Muscle of leg (tissue), 16 donors: ENCODE measurements at places on chromosomes 3 and 15. TPM values are rescaled to one million over a fixed set of nuclear protein-coding genes. Genes with fewer than 3 reads are reported as not detected.

- H3K27ac ChIP-seq = no peak overlapping the region
- no peak for DNase-seq
- H3K36me3 ChIP-seq = no peaks in the 10 kb centered on the region
Measured at GRCh38 chr3:42855547-42856380, 19.9 kb downstream of the CYP8B1 start.

GRCh38 chr15:61483599-61483998 is 254.5 kb upstream of the RORA start:
- H3K27ac ChIP-seq = no peak overlapping the region
- H3K4me3 ChIP-seq = no peak overlapping the region
- no peaks in the 10 kb centered on the region for H3K36me3 ChIP-seq

GRCh38 chr3:177419904-177420601 is 222.8 kb upstream of the TBL1XR1 start:
- no peaks in the 10 kb centered on the region for H3K27me3 ChIP-seq
- peaks cover 25% of the 10 kb centered on the region for H3K4me1 ChIP-seq
- peak; percentile 82 for DNase-seq
- H3K27ac ChIP-seq = peak overlapping the region; percentile 56
- no peaks in the 10 kb centered on the region for H3K36me3 ChIP-seq

DNA sequence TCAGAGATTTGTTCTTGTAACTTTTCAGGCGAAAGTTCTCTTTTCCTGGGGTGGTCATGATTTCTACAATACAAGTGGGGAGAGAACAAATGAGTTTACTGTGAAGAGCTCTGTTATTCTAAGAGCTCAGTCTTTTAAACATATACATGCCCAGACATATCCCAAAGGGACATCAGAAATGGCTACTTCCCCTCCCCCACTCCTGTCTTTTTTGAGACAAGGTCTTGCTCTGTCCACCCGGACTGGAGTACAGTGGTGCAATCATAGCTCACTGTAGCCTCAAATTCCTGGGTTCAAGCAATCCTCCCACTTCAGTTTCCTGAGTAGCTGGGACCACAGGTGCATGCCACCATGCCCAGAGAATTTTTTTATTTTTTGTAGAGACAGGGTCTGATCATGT is 18.2 kb downstream of the KPNA1 start:
- no peak overlapping the region for H3K27ac ChIP-seq
- no peak for DNase-seq
- H3K27me3 ChIP-seq = no peaks in the 10 kb centered on the region

DNA sequence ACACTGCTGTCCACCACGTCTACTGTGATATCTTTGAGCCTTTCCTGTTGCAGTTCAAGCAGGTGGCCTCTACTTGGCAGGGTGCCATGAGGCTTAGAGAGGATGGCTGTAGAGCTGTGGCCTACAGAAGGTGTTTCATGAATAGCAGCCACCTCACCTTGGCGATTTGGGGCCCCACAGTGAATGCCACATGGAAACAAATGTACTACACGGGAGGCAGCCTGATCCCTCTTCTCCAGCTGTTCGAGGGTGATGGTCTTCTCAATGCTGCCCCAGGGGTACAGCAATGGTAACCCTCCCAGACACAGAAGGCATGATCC is 70.7 kb downstream of the FAM43A start:
- peaks cover 8% of the 10 kb centered on the region for H3K27me3 ChIP-seq
- H3K36me3 ChIP-seq = no peaks in the 10 kb centered on the region
- H3K4me1 ChIP-seq = peaks cover 40% of the 10 kb centered on the region
- no peak overlapping the region for H3K4me3 ChIP-seq
- peak; percentile 48 for DNase-seq

Gene HIGD2B
- not detected for total RNA-seq

Gene OR5H6
- total RNA-seq = not detected

Gene DNAH12
- 0.58 TPM for total RNA-seq
